Endothelial cell of umbilical vein (primary cell): ENCODE measurements at places on chromosomes 5 and 9. TPM values are rescaled to one million over a fixed set of nuclear protein-coding genes. Genes with fewer than 3 reads are reported as not detected.

GRCh38 chr5:142491270-142491669 lies 166.4 kb upstream of the SPRY4 start:
- no peaks in the 10 kb centered on the region for H3K36me3 ChIP-seq
- DNase-seq, result peak; percentile 40
- H3K4me1 ChIP-seq, result peaks cover 7% of the 10 kb centered on the region
- no peak overlapping the region for H3K27ac ChIP-seq

DNA sequence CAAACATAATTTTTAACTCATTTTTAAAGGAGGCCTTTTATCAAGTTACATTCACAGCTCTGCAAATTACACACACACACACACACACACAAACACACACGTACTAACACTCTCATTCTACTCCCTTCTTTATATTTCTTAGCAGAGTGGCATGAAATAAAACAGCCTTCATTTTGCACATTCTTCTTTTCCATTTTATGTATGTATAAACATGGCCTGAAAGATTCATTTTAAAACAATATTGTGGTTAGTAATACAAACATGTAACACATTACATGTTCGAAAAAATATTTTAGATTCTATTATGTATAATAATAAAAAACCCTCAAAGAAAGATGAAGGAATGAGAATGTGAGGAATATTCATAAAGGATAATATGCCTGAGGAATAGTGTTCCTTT lies 86.0 kb upstream of the ITGA2 start:
- no peak overlapping the region for H3K27ac ChIP-seq
- H3K4me1 ChIP-seq, result no peaks in the 10 kb centered on the region
- no peak for DNase-seq
- H3K27me3 ChIP-seq, result no peaks in the 10 kb centered on the region

- DNase-seq, result no peak
- H3K4me3 ChIP-seq, result no peak overlapping the region
- H3K27me3 ChIP-seq, result peaks cover 2% of the 10 kb centered on the region
Observed at GRCh38 chr9:109212768-109213167, 45.7 kb upstream of the FRRS1L start.

DNA sequence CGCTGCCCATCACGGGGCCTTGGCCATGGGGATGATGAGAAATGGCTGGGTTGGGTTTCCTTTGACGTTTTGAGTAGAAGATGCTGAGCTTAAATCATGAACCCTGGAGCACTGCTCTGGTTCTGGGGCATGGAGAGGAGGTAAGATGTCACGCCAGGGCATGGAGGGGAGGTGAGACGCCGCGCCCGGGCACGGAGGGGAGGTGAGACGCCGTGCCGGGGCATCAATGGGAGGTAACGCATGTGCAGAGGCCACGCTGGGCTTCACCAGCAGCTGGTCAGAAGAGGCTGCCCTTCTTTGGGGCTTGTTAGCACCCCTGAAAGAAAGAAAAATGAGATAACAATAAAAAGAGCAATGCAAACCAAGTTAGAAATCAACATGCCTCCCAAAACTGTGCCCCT lies 322.5 kb upstream of the IRX4 start:
- H3K4me3 ChIP-seq, result no peak overlapping the region
- no peak for DNase-seq
- no peaks in the 10 kb centered on the region for H3K4me1 ChIP-seq

DNA sequence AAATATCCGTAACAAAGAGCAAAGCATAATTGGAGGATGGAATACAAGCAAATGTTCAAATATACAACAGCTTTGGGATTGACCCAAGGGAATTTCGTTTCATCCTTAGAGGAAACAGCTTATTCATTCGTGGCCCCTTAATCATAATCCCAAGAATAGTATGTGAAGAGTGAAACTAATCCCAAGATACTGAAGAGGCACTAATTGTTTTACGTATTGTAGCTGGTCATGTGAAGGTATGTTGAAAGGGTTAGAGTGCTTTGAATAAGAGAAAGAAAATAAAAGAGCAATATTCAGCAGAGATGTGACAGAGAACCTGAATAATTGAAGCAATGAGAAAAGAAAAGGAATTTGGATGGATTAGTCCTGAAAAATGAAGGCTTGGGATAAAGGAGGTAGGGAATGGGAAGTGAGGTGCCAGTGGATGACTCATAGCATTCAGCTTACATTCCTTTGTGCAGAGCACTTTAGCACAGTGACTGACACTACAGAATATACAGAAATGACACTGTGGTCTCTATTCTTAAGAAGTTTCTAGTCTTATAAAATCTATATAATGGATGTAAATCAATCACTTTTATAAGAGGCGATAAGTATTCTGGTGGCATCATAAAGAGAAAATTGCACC lies 221.9 kb downstream of the TLR4 start:
- no peak overlapping the region for H3K4me3 ChIP-seq
- no peaks in the 10 kb centered on the region for H3K4me1 ChIP-seq
- H3K27ac ChIP-seq, result no peak overlapping the region
- no peaks in the 10 kb centered on the region for H3K36me3 ChIP-seq
- no peaks in the 10 kb centered on the region for H3K27me3 ChIP-seq

DNA sequence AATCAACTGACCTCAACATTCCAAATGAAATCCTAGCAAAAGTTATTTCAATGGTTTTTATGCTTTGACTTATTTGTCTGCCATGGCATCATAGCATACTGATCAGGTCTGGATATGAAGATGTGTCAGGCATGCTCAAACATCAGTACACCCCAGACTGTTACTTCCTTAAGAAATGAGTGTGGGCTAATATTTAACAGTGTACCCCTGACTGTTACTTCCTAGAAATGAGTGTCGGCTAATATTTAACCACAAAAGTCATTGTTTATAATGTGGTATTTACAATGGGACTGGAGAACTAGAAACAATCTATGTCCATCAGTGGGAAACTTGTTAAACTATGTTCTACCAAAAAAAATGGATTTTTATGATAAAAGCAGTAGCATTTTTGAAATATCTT lies 38.1 kb upstream of the HNRNPA0 start:
- no peak for DNase-seq
- no peaks in the 10 kb centered on the region for H3K4me1 ChIP-seq
- H3K4me3 ChIP-seq, result no peak overlapping the region

DNA sequence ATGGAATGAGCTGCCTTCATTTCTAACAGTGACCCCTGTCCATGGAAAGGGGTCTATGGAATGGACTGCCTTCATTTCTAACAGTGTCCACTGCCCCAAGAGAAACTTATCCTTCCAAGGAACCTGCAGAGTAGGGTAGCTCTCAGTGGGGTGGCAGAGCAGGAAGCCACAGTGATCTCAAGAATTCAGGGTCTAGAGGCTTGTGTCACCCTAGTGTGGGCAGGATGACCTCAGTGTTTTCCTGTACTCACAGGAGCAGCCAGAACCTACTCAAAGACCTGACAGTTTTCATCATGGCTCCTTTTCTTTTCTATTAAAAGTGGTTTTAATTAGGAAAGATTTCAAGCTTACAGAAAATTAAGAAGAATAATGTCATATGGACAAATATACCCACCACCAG lies 27.5 kb downstream of the SEC61B start:
- no peak overlapping the region for H3K27ac ChIP-seq
- DNase-seq, result no peak
- H3K27me3 ChIP-seq, result no peaks in the 10 kb centered on the region
- H3K36me3 ChIP-seq, result no peaks in the 10 kb centered on the region

GRCh38 chr5:143812085-143812705 lies at the start of gene HMHB1:
HMHB1 (plus strand) TSS chr5:143812161.
- no peaks in the 10 kb centered on the region for H3K27me3 ChIP-seq
- H3K36me3 ChIP-seq, result no peaks in the 10 kb centered on the region
- no peaks in the 10 kb centered on the region for H3K4me1 ChIP-seq
- H3K4me3 ChIP-seq, result no peak within 1 kb of the TSS
- DNase-seq, result no peak

GRCh38 chr5:78587081-78587774 lies 61.3 kb downstream of the LHFPL2 start:
- no peak overlapping the region for H3K4me3 ChIP-seq
- no peaks in the 10 kb centered on the region for H3K36me3 ChIP-seq
- H3K4me1 ChIP-seq, result peaks cover 30% of the 10 kb centered on the region
- no peaks in the 10 kb centered on the region for H3K27me3 ChIP-seq

GRCh38 chr9:124352616-124353015 lies 62.6 kb downstream of the PSMB7 start:
- H3K27me3 ChIP-seq, result no peaks in the 10 kb centered on the region
- no peaks in the 10 kb centered on the region for H3K4me1 ChIP-seq
- DNase-seq, result no peak
- H3K4me3 ChIP-seq, result no peak overlapping the region

DNA sequence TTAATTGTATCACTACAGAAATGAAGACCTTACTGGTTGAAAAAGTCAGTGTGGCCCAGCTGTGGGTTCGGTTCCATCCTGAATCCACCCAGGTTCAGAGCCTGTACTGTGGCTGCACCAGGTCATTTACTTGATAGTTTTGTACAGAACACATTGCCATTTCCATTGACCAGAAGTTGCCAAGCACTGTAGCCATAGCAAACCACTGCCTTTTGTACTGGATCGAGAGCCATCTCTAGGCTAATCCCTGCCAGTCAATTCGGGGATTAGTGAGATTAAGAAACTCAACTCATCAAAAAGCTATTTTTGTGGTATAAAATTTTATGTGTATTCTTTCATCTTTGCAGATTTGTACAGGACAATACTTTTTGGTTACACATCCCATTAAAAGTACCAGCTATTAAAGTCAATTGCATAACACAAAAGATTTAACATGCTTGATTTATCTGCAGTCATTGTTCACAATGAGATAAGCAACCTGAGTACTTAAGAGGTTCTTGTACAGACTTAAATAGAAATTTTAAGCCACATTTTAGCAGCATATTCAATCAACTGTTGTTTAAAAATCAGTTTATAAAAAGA lies 108.5 kb upstream of the OTULINL start:
- no peak for DNase-seq
- no peak overlapping the region for H3K4me3 ChIP-seq
- peaks cover 23% of the 10 kb centered on the region for H3K36me3 ChIP-seq
- peaks cover 14% of the 10 kb centered on the region for H3K4me1 ChIP-seq

DNA sequence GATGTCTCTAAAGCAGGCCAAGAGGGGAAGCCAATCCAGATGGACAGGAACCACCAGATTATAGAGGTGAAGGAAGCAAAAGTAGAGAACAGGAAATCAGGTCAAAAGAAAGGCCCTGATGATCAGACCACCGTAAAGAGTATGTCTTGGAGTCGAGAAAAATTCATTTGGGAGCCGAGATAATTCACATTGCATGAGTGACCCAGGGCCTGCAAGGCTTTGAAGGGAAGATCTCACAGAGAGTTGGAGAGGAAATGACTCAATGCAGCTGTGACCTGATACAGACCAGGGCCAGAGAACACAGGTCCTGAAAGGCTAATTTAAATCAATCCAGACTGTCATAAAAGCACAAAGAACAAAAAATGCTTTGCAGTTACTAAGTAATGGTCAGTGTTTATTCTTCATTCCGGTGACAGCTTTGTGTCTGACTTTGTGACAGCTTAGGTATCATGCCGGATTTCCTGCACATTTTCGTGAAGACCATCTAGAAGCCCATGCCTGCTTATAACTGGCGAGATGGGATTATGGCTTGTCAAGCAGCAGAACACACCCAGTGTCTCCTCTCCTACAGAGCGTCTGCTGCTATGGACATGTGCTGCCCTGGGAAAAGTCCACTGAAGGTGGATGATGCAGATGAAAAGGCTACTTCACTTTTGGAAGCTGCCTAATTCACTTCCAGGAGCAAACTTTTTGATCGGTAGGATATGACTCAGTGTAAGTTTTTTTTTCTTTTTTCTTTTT lies 5.8 kb upstream of the ACTBL2 start:
- H3K27me3 ChIP-seq, result no peaks in the 10 kb centered on the region
- H3K4me3 ChIP-seq, result no peak overlapping the region
- H3K4me1 ChIP-seq, result peaks cover 51% of the 10 kb centered on the region

DNA sequence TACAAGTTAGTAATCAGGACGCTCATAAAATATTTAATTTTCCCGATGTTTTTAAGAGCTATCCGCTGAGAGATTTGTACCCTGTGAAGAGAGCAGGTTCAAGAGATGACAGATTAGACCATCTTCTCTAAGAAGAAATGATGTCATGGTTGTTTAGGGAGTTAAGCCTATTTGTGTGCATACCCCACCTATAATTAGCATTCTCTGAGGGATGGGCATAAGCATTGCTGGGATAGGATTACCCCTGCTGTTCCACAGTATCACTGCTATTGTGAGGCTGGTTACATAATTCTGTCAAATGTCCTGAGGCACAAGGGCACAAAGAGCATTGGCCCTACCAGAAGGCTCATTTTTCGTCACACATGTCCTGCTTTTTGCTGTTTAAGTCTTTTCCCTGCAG lies 687.0 kb downstream of the CETN3 start:
- no peaks in the 10 kb centered on the region for H3K4me1 ChIP-seq
- no peak for DNase-seq
- H3K4me3 ChIP-seq, result no peak overlapping the region
- no peaks in the 10 kb centered on the region for H3K36me3 ChIP-seq

DNA sequence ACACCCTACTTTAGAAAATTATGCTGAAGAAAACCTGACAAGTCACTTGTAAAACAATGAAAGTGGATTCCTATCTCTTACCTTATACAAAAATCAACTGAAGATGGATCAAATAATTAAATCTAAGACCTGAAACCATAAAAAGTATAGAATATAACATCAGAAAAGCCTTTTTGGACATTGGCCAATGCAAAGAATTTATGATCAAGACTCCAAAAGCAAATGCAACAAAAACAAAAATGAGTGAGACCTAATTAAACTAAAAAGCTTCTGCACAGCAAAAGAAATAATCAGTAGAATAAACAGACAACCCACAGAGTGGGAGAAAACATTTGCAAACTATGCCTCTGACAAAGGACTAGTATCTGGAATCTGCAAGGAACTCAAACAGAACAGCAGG lies 303.0 kb upstream of the CDH9 start:
- DNase-seq, result no peak
- H3K36me3 ChIP-seq, result no peaks in the 10 kb centered on the region
- no peak overlapping the region for H3K4me3 ChIP-seq
- H3K4me1 ChIP-seq, result no peaks in the 10 kb centered on the region
- H3K27ac ChIP-seq, result no peak overlapping the region
- no peaks in the 10 kb centered on the region for H3K27me3 ChIP-seq

- peak overlapping the region; percentile 61 for H3K27ac ChIP-seq
- DNase-seq, result no peak
- peaks cover 9% of the 10 kb centered on the region for H3K4me1 ChIP-seq
- H3K36me3 ChIP-seq, result peaks cover 1% of the 10 kb centered on the region
- peak overlapping the region; percentile 97 for H3K4me3 ChIP-seq
Observed at GRCh38 chr5:178625679-178626483, 969 bp downstream of the CLK4 start.

DDX4 gene
- polyA plus RNA-seq, result not detected in 2 replicates

TMEFF1 gene
- polyA plus RNA-seq, result 3.0 and 3.2 TPM in 2 replicates

TMEM171 gene
- 9.1 and 11.7 TPM in 2 replicates for polyA plus RNA-seq

SPARC gene
- 2,962 and 4,504 TPM in 2 replicates for polyA plus RNA-seq

AGXT2 gene
- not detected in 2 replicates for polyA plus RNA-seq

GALT gene
- polyA plus RNA-seq, result 58.5 and 61.3 TPM in 2 replicates

TYRP1 gene
- polyA plus RNA-seq, result 0.40 and 0.63 TPM in 2 replicates

PCDHGB2 gene
- 1.1 TPM in 2 replicates for polyA plus RNA-seq

LCN1 gene
- polyA plus RNA-seq, result not detected in 2 replicates

TRIM36 gene
- polyA plus RNA-seq, result 0.67 and 0.76 TPM in 2 replicates

SAXO1 gene
- polyA plus RNA-seq, result not detected in 2 replicates
